ENCODE measurements at places on chromosomes 11 and 22.
A peak's percentile ranks its signal among the peaks of the same experiment; 100 is the strongest.

DNA sequence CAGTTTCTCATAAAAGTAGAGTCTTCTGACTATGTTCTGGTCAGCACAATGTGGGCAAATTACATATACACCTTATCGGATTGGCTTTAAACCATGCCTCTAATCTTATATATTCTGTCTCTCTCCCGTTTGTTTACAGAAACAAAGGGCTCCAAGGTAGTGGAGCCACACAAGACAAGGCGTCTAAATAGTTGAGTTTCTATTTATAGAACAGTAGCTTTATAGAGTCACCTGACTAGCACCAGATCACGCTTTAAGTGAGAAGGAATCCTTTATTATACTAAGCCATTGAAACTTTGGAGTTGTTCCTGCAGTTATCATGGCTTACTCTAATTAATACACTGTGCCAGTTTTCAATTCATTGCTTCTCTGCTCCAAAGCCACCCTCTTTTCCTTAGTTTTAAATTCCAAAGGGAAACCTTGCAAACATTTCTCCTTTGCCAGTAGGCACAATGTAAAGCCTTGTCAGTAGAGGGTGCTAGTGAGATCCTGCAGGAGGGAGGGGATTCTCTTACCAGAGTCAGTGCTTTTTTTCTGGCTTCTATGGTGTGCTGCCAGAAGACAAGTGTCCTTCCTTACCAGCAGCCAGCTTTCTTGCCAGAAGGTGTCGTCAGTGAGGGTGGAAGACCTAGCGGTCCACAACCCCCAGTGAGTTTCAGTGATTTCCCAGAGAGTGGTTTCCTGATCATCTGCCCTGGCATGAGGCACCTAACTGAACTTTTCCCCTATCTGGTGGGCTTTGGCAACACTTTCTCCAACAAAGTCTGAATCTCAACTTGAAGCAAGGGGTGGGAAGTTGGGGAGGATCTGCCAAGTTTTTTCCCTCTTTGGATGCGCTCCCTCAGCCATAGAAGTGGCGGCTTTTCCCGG is 71.7 kb downstream of the RAB38 start:
- DNase-seq: peak; percentile 14

DNA sequence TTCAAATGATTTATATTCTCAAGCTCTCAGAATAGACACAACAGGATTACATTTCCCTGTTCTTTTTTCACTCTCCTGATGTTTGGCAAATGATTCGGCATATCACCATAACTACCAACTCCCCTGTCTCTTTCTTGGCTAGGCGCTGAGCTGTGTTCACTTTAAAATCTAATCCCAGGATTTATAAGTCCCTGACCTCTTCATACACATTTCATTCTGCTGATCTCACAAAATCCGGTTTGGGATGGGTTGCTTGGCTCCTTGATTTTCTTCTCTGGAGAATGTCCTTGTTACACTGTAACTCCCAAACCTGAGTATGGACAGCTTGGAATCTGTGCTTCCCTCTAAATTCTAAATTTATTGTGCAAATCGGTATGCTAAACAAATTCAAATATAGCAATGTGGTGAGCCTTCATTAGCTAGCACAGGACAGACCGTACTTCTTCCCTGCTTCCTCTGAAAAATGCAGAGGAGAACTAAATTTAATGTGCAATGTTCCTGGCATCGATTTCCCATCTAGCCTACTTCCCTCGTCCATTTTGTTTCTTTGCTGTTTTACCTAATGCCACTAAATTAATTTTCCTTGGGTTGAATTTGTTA is 858.5 kb upstream of the FAT3 start:
- DNase-seq: no peak

GRCh38 chr11:34288492-34288891 is 69.3 kb downstream of the ABTB2 start:
- no peak for DNase-seq

- peak; percentile 81 for DNase-seq
These were observed 25.2 kb downstream of the FAM76B start for GRCh38 chr11:95764267-95764898.

DNA sequence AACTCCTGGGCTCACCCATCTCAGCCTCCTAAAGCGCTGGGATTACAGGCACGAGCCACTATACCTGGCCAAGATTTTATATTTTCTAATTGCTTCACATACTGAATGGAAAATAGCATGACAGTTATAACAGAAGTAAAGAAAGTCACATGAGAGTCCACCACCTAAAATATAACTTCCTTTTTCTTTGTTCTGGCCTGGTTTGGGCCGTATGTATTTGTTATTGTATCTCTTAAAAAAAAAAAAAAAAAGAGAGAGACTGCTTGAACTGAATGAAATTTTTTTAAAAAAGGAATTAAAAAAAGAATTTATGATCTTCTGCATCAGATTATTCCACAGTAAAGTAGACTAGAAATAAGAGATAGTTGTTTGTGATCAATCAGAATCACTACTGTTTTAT is 86.0 kb upstream of the GRIK4 start:
- DNase-seq: no peak

DNA sequence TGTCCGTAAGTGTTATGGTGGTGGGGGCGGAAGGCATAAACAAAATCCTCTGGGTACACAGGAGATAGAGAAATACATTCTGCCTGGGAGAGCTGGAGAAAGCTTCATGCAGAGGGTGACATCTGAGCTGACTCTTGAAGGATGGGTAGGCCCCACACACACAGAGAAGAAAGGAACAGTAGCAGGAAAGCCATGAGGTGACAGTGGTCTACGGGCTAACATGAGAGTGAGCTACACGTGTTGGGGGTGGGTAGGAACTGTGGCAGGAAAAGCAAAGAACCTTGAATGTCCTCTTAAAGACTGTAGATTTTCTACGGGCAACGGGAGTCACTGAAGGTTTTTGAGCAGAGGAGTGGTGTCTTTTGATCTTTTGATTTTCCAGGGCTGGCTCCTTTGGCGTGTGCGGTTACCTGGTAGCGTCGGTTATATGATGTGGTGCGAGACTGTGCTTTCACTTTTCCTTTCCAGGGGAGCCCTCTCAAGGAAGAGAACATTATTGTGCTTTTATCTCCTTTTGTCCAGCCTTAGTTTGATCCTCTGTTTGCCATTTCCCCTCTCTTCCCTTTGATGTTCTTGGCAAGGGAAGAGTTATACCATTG is 39.7 kb downstream of the ADAMTS8 start:
- no peak for DNase-seq

DNA sequence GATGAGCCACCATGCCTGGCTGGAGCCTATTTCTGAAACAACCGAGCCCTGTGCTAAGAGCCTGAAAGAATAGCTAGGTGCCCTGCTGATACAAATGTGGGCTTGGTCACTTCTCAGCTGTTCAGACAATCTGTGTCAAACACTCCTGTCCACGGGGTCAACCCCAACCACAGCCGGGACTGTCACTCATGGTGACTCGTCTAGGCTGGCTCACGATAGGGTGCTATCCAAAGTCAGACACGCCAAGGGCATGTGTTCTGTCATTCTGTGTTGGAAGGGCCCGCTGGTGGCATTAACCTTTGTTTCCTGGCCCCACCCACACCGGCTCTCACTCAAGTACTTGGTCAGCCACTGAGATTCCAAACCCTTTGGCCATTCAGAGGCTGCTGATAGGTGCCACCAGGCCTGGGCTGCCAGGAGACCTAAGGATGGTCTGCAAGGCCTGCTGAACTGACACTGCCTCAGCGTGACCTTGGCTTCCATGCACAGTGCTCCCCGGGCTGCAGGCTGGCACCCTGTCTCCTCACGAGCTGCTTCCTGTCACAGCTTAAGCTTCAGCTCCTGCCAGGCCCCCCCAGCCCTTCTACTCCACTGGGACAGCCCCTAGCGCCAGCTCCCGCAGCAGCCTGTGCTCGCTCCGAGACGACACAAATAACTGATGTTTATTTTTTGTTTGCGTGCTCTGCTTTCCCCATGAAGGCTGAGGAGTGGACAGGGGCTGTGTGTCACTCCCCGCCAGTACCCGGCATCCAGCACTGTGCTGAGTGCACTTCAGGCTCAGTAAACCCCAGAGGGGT is 14.2 kb upstream of the CDC42BPG start:
- no peak for DNase-seq

- no peak for DNase-seq
These were observed 6.1 kb upstream of the ZBTB16 start for GRCh38 chr11:114053406-114053805.

- DNase-seq: no peak
These were observed 44.3 kb downstream of the EXT2 start for GRCh38 chr11:44139565-44140330.

DNA sequence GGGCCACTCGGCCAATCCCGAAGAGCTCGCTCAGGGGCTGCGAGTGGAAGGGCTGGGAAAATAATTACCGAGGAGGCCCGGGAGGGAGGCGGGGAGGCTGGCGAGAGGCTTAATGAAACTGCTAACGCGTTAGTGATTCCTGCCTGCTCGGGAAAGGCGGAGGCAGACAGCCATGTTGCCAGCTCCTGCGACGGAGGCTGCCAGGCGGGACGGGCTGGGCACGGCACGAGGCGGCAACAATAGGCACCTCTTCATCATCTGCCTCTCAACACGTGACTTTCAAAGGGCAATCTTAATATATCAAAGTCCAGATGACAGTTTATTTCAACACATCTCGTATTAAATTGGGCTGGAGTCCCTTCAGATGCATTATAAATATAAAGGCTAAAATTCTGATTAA is 68.0 kb upstream of the TCF20 start:
- no peak for DNase-seq

GRCh38 chr11:116263019-116263418 is 509.8 kb downstream of the BUD13 start:
- no peak for DNase-seq

DNA sequence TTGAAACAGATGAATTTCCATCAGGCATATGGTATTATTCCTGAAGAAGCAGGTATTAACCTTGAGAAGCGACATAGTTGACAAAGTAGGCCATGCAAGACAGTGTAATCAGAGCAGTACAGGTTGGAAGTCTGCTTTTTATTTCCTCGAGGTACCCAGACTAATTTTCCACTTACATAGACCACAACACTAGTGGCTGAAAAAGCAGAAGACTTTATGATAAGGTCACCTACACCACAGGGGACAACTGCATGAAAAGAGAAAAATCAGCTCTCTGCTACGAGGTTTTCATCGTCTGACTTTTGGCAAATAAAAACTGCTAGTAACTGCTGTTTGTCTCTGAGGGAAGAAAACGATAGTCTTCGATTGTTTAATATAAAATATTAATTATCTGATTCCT is 77.5 kb downstream of the CNTN5 start:
- DNase-seq: no peak

GRCh38 chr22:28736301-28737155 is 5.1 kb downstream of the CHEK2 start:
- DNase-seq: no peak

GRCh38 chr22:19903031-19903430 is 38.5 kb upstream of the COMT start:
- DNase-seq: no peak

DNA sequence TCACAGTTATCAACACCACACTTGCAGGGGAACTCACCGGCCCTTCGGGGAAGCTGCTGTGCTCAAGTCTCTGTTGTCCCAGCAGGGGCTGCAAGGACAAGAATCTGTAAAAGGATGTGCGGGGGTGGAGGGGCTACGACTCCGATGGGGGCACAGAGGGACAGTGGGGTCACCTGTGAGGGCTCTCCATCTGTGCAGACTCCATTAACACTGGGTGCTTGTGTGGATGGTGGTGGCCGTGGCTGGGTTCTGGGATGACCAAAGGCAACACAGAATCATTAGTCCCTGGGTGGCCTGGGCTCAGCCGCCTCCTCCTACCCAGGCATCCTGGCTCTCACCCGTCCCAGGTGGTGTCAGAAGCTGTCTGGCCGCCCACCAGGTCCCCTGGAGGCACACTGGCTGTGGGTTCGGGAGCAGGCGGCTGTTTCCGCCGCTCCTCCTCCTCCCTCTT is 10.2 kb upstream of the RBM4B start:
- DNase-seq: no peak

DNA sequence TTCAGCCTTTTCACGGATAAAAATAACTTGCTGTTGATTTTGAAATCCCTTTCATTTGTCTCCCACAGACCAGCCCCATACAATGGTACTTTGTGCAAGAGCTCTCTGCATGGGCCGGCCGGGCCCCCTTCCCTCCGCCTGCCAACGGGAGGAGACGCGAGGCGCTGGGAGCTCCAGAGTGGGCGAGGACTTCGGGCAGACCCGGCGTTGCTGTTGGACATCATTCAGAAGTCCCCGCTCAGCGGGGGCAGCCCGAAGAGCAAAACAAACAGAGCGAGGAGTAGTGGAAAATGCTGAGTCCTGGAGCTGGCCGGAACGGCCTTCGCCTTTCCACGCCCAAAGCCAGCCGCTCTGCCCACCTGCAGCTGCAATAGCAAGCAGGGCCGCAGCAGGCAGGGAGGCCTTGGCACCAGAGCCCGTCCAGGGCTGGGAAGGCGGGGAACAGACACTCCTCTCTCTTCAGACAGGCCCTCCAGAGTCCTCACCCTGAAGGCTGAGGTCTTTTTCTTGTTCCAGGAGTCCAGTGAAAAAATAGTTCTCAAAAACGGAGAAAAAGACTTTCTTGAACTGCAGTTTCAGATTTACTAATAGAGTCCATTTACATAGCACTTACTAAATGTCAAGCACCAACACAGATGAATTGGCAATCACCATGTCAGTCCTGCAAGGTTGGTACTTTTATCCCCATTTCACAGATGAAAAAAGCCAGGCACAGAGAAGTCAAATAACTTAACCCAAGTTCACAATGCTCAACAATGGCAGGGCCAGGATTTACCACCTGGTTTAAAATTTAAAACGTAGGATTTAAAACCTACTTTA is 135.5 kb downstream of the ETS1 start:
- peak; percentile 84 for DNase-seq

DNA sequence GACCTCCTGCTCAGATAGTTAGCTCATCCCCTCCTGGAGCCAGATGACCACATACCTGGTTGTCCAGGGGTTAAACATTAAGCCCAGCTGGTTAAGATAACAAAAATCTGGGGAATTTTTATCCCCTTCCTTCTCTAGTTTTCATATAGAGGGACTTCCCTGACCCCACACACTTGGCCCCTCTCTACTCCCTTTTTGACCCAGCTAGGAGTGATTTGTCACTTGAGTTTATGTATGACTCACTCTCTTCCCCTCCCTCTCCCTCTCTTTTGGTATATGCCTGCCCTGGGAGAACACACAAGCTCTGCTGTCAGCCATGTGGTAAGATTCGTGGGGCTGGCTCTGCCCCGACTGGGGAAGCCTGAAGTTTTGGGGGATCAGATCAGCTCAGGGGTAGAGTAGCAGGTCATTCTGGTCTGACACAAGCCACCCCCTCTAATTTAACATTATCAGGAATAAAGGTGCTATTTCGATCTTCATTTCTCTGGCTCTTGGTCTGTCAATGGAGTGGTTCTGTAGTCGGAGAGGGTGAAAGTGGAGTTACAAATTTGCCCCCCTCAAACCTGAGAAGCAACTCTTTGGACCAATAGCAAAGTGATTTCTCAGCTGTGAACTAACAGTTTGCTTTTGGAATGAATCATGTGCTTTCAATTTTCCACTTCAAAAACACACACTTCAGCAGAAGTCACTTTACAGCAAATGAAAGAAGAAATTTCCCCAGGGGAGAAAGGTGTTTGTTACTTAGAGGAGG is 415.3 kb upstream of the CADM1 start:
- no peak for DNase-seq

DNA sequence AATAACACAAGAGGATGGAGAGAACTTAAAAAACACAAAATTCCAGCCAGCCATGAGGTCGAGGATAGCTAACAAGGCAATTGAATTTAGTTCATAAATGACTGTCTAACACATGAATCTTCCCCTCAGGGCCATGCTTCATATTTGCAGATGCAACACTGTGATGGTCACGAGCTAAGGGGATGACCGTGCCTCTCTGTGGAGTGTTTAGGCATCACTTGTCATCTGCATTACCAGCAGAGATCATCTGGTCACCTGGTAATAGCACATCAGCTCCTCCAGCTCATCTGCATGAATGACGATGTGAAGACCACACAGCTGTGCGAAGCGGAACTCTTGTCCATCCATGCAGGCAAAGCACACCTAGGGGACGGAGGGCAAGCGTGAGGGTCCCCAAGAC is 20.9 kb upstream of the SLC25A1 start:
- no peak for DNase-seq
